Caco-2 (cell line): ENCODE measurements at places on chromosomes 1 and 21. TPM values are rescaled to one million over a fixed set of nuclear protein-coding genes. Genes with fewer than 3 reads are reported as not detected.

Gene FALEC
- total RNA-seq = 0.59 and 0.63 TPM in 2 replicates

Gene KRTAP12-2
- not detected in 2 replicates for total RNA-seq

Gene S100A1
- 12.6 and 18.1 TPM in 2 replicates for total RNA-seq

Gene DHDDS
- 46.9 and 55.6 TPM in 2 replicates for total RNA-seq

- no peak for DNase-seq
- no peak overlapping the region for H3K27ac ChIP-seq
- H3K4me3 ChIP-seq = no peak overlapping the region
- H3K27me3 ChIP-seq = no peaks in the 10 kb centered on the region
- H3K4me1 ChIP-seq = no peaks in the 10 kb centered on the region
These were observed 589 bp upstream of the CATSPER4 start for GRCh38 chr1:26189751-26190275.

Gene HORMAD1
- not detected in 2 replicates for total RNA-seq

DNA sequence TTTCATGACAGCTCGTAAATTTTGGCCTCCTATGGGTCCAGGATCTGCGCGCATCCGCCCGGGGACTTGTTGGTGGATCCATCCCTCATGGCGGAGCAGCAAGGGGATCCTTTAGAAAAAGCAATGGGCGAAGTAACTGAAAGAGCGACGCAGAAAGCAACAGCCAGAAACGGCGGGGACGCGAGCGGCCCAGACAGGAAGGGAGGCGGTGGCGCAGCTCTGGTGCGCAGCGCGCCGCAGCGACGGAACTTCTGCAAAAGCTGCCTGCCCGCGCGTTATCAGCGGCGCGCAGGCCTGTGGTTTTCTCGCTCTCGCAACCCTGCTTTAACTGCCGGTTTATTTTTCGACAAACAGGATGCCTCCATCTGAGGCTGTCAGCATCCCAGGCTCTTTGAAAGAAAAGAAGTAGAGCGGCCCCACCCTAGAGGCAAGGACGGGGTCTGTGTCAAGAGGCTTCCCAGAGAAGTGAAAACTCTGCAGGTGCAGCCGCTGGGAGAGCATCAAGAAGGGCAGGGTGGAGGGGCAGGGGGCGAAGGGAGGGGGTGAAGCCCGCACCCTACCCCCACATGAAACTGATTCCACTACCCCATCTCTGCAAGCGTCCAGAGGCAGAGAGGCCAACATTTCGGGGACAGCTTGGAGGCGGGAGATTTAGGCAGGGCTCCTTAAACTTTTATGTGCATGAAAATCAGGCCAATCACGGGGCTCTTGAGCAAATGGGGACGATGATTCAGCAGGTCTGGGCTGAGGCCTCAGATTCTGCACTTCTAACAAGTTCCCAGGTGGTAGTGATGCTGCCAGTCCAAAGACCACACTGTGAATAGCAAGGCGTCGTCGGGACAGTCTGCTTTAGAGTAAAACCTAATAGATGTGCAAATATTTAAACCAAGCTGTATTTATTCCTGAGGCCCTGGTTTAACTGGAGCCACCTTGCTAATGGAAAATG is 22.2 kb downstream of the RUNX1 start:
- peak; percentile 83 for DNase-seq
- H3K27me3 ChIP-seq = no peaks in the 10 kb centered on the region
- peak overlapping the region; percentile 87 for H3K27ac ChIP-seq
- no peaks in the 10 kb centered on the region for H3K36me3 ChIP-seq
- H3K4me3 ChIP-seq = no peak overlapping the region

Gene RUSC1
- 44.1 and 44.4 TPM in 2 replicates for total RNA-seq

GRCh38 chr21:46666941-46667740 is 31.7 kb downstream of the PRMT2 start:
- H3K27ac ChIP-seq = no peak overlapping the region
- no peaks in the 10 kb centered on the region for H3K36me3 ChIP-seq
- H3K4me1 ChIP-seq = no peaks in the 10 kb centered on the region

DNA sequence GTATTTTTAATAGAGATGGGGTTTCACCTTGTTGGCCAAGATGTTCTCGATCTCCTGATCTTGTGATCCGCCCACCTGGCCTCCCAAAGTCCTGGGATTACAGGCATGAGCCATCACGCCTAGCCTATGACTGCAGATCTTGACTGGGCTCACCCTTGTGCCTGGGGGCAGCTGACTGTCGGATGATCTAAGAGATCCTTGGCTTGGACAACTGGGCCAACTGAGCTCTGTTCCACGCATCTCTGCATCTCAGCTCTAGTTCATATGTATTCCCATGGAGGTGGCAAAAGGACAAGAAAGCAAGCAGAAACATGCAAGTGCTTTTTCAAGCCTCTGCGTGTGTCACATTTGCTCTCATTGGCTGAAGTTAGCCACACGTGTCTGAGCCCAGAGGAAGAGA is 75.8 kb upstream of the SELENON start:
- DNase-seq = no peak
- H3K27ac ChIP-seq = no peak overlapping the region
- peaks cover 26% of the 10 kb centered on the region for H3K4me1 ChIP-seq
- no peak overlapping the region for H3K4me3 ChIP-seq

DNA sequence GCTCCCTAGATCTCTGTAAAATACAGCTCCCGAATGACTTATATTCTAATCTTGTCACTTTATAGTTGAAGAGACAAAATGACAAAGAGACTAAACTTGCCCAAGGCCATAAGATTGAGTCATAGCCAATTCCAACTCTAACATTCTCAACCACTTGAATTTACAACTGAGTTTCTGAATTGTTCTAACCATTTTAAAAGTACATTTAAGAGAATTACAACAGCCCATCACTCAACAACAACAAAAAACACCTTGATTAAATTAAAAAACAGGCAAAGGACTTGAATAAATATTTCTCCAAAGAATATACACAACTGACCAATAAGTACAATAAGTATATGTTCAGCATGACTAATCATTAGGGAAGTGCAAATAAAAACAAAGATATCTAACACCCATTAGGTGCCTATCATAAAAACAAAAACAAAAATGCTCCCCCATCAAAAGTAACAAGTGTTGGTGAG is 8.7 kb upstream of the ADCY10 start:
- DNase-seq = no peak
- no peaks in the 10 kb centered on the region for H3K27me3 ChIP-seq
- H3K4me1 ChIP-seq = peaks cover 39% of the 10 kb centered on the region
- no peak overlapping the region for H3K4me3 ChIP-seq

DNA sequence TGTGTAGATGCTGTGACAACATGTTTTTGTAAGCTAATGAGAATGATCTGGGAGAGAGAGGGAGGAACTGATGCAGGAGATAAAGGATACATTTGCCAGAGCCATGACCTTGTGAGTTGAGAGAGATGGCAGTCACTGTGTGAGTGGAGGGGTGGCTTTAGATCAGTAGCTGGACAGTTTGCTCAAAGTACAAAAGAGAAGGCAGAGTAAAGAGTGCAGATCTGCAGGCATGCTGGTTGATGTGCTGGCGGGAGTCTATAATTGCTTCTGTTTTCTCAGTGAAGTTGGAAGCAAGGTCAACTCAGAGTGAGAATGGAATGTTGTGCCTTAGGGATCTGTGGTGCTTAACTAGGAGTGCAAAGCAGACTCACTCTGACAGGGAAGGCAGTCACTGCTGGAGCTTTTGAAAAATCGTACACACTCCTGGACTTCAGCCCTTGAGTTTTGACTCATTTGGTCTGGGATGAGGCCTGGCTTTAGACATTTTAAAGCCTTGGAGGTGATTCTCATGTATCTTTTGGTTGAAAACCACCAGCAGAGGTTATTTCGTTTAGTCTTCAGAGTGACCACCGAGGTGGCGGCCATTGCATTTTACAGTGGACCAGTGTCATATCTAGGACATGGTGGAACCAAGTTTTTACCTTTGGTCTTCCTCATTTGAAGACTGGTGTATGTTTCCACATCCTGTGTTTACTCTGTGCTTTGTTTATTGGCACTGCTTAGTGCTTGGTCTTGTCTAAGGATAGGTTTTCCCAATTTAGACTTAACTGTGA is 49.6 kb downstream of the MTR start:
- no peaks in the 10 kb centered on the region for H3K36me3 ChIP-seq
- H3K27me3 ChIP-seq = no peaks in the 10 kb centered on the region
- H3K4me1 ChIP-seq = no peaks in the 10 kb centered on the region
- DNase-seq = no peak
- H3K27ac ChIP-seq = no peak overlapping the region

GRCh38 chr1:156705918-156706656 is 704 bp upstream of the CRABP2 start:
- H3K4me3 ChIP-seq = peak overlapping the region; percentile 53
- H3K27me3 ChIP-seq = no peaks in the 10 kb centered on the region
- no peaks in the 10 kb centered on the region for H3K36me3 ChIP-seq
- H3K27ac ChIP-seq = peak overlapping the region; percentile 86
- peaks cover 7% of the 10 kb centered on the region for H3K4me1 ChIP-seq

DNA sequence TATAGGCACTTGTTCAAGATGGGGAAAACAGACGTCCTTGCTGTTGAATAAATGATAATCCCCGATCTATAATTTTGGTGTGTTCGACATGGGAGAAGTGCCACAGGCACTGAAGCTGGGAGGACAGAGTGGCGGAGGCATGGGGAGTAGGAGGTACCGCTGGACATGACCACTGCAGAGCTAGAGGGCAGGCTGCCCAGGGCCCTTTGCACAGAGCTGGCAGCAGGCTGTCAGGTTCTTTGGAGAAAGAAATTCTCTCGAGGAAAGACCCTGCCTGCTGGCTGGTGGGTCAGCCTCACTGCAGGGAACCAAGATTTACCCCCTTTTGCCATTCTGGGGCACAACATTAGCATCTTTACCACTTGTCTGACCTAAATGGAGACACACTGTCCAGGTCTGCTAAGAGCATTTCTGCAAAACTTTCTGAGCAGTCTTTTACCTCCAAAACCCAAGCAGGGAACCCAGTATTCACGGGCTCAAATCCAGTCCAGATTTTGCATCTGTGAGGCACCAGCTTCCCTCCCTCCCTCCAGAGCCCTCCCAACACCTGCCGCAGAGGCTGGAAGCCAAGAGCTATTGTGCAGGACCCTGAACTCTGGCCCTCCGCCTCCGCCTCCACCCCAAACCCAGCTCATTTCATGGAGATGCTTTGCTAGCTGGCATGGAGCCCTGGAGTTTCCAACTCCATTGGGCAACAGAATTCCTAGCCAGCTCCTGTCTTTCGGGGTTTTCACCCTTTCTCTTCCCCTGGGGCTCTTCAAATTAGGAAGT is 142.3 kb downstream of the PLXNA2 start:
- no peak overlapping the region for H3K27ac ChIP-seq
- peaks cover 8% of the 10 kb centered on the region; the same call in 1 of the 2 replicates for H3K4me1 ChIP-seq
- no peaks in the 10 kb centered on the region for H3K36me3 ChIP-seq

- H3K36me3 ChIP-seq = peaks cover 7% of the 10 kb centered on the region
- H3K4me1 ChIP-seq = no peaks in the 10 kb centered on the region
- no peaks in the 10 kb centered on the region for H3K27me3 ChIP-seq
- no peak for DNase-seq
- H3K4me3 ChIP-seq = no peak overlapping the region
These were observed 20.3 kb upstream of the TARS2 start for GRCh38 chr1:150466964-150467363.

- no peaks in the 10 kb centered on the region; the same call in 1 of the 2 replicates for H3K36me3 ChIP-seq
- no peaks in the 10 kb centered on the region for H3K4me1 ChIP-seq
- H3K27me3 ChIP-seq = no peaks in the 10 kb centered on the region
- DNase-seq = no peak
- H3K4me3 ChIP-seq = no peak overlapping the region
- H3K27ac ChIP-seq = no peak overlapping the region
These were observed 107.0 kb downstream of the TGFBR3 start for GRCh38 chr1:91778964-91779363.

GRCh38 chr1:119697598-119697997 is 14.1 kb upstream of the PHGDH start:
- no peak overlapping the region for H3K27ac ChIP-seq
- H3K4me1 ChIP-seq = no peaks in the 10 kb centered on the region
- H3K4me3 ChIP-seq = no peak overlapping the region
- no peak for DNase-seq
- no peaks in the 10 kb centered on the region for H3K27me3 ChIP-seq

Gene TNFRSF18
- total RNA-seq = not detected in 2 replicates

GRCh38 chr1:34697818-34698217 is 57.0 kb upstream of the GJB5 start:
- no peak overlapping the region for H3K27ac ChIP-seq
- H3K4me3 ChIP-seq = no peak overlapping the region
- no peaks in the 10 kb centered on the region for H3K27me3 ChIP-seq
- no peaks in the 10 kb centered on the region for H3K36me3 ChIP-seq
- DNase-seq = no peak
- H3K4me1 ChIP-seq = no peaks in the 10 kb centered on the region

Gene KRTAP10-5
- not detected in 2 replicates for total RNA-seq

DNA sequence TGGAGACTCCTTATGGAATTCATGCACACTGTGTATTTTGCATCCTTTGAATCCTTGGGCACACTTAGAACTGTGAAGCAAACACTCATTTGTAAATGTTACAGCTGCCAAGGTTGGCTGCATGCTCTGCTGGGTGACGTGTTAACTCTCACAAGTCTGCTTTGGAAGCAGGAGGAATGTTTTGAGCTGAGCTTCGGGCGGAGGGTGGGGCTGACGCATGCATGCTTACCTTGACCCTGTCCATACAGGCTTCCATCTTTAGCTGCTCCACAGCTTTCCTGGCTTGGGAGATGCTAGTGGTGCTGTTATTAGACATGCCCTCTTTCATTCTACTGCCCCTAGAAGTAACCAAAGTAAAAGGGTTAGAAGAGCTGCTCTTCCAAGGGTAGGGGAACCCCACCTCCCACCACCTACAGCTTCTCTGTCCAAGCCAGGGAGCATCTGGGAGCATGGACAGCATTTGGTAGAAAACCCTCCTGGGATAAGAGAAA is 66.0 kb downstream of the GNG4 start:
- no peak overlapping the region for H3K4me3 ChIP-seq
- no peak overlapping the region for H3K27ac ChIP-seq
- H3K27me3 ChIP-seq = no peaks in the 10 kb centered on the region

Gene DNM3
- 0.11 TPM in 1 of 2 replicates, not detected in the other for total RNA-seq

DNA sequence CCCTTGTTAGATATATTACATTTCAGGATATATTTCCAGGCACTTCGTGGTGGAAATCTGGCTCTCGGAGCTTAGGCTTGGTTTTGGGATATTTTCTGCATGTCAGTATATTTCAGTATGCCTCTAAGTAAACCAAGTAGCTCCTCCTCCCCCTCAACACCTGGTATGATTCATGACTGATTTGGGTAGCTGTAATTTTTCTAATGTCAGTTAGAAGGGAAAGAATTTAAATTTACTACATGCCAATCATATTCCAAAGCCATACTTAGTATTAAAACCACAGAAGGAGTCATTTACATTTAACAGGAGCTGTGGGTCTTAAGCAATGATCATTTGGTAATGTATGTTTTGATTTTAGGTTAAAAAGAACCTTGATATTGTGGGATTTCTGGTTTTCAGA is 40.6 kb downstream of the ST6GALNAC3 start:
- H3K4me3 ChIP-seq = no peak overlapping the region
- H3K4me1 ChIP-seq = no peaks in the 10 kb centered on the region; the same call in 1 of the 2 replicates
- no peak overlapping the region for H3K27ac ChIP-seq
- no peaks in the 10 kb centered on the region for H3K27me3 ChIP-seq
